Suppressor macrophage (primary cell): ENCODE measurements at places on chromosomes 4 and X.

- DNase-seq: no peak
Measured at GRCh38 chr4:146338512-146338911, 124.2 kb downstream of the REELD1 start.

- no peak for DNase-seq
Measured at GRCh38 chrX:132257116-132257515, 37.9 kb upstream of the RAP2C start.

- DNase-seq: no peak
Measured at GRCh38 chrX:121456315-121456714, 408.9 kb downstream of the GLUD2 start.

DNA sequence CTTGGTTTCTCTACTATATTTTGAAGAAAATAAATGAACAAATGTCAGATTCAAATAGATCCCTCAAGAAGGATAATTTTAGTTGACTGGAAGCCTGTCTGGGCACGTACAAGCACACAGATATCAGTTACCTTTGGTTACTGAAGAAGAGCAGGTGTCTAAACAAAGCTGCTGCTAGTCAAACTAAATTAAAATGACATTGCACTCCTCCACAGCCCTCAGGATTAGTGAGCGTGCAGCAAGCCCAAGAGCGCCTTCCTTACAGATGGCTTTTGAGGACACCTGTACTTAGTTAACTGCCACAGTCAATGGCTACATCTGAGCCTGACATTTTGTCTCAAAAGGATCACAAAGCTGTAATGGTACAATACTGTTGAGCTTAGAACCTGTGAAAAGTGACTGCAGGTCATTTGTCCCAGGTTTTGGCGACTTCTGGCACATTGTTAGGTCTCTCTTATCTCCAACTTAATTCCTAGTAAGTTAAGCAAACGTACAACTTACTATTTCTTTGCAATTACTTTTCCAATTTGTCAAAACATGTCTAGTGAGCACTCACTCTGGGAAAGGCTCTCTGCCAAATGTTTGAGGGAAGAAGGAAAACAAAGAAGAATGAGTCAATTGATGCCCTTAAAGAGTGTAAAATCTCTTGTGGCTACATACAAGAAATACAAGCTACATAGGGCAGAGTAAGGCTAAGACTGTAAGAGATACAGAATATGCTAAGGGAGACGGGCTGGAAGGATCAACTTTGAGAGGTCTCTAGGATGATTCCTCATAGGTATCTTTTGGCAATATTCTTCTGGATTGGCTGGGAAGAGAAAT is 25.6 kb upstream of the DAPP1 start:
- no peak for DNase-seq

- DNase-seq: no peak
Measured at GRCh38 chr4:18049446-18049845, 27.9 kb upstream of the LCORL start.

DNA sequence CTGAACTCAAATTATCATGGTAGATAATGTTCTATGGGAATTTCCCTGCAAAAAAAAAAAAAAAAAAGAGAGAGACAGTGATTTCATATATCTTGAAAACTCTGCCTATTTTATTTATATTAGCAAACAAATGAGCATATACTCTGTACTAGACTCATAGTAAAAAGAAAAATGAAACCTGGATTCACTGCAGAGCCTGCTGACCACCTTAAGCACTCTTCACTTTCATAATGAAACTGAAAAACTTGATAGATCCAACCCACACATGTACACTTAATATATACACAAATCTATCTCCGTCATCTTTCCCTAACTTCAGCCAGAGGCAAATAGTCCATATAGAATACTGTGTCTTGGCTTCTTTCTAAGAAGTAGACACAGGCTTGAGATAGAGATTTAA is 226.1 kb upstream of the KCNIP4 start:
- no peak for DNase-seq

- DNase-seq: no peak
Measured at GRCh38 chrX:14963447-14964236, 90.4 kb downstream of the MOSPD2 start.
